Stimulated activated CD8-positive, alpha-beta memory T cell treated with anti-CD3 and anti-CD28 coated beads, Interleukin-15, amount 100 ng/mL, for 1 hour (primary cell): ENCODE measurements at places on chromosomes 1 and 21.

DNA sequence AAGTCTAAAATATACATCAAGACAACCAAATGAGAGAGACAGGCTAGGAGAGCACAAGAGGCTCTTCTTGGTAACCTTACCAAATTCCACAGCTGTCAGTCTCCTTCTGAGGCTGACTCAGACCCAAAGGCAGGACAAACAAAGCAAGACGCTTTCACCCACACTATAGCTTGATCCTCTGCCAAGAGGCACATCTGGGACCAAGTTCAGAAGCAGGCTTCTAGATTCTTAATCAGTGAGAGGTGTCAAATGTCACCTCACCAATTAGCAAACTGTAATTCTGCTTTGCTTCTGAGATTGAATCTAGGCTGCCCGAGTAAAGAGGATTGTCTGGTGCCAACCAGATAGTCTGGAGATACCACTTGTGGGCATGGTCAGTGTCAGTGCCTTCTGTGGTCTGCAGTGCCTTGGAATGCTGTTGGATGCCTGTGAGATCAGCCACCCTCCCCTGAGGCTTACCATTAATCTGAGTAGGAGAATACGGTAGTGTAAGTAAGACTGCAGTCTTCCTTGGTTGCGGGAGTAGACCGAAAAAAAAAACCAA is 151.0 kb downstream of the FMN2 start:
- DNase-seq, result no peak

DNA sequence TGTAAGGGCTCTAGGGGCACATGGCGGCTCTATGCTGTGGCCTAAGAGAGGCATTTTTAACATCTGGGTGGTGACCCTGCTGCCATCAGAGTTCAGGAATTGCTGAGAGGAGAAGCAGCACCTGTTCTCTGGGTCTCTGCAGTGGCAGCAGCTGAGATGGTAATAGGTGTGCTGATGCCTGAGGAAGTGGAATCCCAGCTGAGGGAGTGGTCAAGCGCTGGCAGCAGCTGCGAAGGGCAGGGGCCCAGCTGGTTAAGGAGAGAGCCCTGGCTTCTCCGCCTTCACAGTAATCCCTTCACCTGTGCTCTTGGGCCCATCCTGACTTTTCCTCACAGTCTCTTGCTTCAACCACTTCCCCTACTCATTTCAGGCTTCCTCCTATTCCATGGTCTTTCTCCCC is 39.8 kb downstream of the GJA5 start:
- DNase-seq, result no peak

- DNase-seq, result no peak
Measured at GRCh38 chr1:60942896-60943638, 139.3 kb upstream of the NFIA start.

GRCh38 chr1:39103328-39104157 is 77.4 kb downstream of the NDUFS5 start:
- no peak for DNase-seq

GRCh38 chr1:3541936-3542335 is 69.4 kb downstream of the MEGF6 start:
- no peak for DNase-seq

GRCh38 chr1:234294109-234294817 is 79.0 kb upstream of the COA6 start:
- DNase-seq, result no peak

- DNase-seq, result no peak
Measured at GRCh38 chr1:26553942-26554682, 24.6 kb downstream of the RPS6KA1 start.

DNA sequence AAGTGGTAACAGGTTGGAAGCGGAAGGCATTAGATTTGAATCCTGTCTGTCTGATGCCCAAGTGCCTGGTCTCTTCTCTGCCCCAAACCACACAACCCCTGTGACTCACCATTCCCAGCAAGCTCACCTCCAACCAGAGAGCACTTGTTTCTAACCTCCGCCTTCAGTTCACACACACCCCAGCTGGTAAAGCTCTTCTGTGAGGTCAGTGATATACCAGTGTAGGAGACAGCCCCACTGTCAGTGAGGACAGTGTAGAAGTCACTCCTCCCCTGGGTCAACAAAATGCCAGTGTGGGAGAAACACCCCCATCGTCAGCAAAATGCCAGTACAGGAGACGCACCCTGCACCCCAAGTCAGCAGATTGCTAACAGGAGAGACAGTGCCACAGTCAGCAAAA is 2.6 kb downstream of the RIMS3 start:
- DNase-seq, result no peak

GRCh38 chr1:74463333-74463988 is 49.0 kb downstream of the LRRC53 start:
- DNase-seq, result no peak

DNA sequence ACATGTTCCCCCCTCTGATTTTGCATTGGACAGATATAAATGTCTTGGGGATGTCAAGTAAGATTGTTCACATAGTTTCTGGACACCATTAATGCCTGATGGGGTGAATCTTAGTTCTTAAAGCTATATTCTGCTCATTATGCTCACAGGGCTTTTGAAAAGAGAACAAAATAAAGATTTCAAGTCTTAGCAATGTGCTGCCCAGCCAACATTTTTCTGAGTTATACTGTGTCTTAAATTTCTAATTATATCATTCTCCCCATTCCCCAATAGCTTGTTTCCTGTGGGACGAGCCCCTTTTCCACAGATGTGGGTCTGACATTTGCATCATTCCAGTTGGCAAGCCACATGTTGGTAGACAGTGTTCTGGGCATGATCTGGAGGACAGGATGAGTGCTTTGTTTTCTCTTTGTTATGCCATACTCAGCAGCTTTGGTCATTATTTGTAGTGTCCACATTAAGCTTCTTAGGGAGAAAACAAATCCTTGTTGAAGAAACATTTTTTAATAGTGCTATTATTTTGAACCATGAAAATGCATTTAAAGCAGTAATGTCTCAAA is 32.8 kb downstream of the MTARC1 start:
- no peak for DNase-seq

GRCh38 chr1:59638231-59638711 is 176.5 kb upstream of the HOOK1 start:
- no peak for DNase-seq
